ENCODE measurements at places on chromosomes 5 and 9.

- DNase-seq = no peak
Measured at GRCh38 chr5:115571441-115571878, 26.9 kb upstream of the FEM1C start.

DNA sequence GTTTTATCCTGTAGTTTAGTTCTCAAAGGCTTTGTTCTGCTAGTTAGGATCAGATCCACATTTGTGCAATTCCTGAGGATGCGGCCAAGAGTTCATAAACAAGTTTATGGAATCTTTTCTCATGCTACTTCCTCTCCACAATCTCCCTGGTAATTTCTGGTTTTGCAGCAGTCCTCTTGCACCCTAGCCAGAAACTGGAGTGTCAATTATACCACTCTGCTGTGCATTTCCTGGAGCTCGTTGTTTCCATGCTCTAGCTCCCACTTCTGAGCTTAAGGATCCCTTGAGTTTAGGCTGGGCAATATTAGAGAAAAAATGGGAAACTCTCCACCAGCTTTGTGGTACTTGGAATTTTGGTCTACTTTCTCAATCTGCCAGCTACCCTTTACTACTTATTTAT lies 474.7 kb downstream of the DIRAS2 start:
- no peak for DNase-seq

DNA sequence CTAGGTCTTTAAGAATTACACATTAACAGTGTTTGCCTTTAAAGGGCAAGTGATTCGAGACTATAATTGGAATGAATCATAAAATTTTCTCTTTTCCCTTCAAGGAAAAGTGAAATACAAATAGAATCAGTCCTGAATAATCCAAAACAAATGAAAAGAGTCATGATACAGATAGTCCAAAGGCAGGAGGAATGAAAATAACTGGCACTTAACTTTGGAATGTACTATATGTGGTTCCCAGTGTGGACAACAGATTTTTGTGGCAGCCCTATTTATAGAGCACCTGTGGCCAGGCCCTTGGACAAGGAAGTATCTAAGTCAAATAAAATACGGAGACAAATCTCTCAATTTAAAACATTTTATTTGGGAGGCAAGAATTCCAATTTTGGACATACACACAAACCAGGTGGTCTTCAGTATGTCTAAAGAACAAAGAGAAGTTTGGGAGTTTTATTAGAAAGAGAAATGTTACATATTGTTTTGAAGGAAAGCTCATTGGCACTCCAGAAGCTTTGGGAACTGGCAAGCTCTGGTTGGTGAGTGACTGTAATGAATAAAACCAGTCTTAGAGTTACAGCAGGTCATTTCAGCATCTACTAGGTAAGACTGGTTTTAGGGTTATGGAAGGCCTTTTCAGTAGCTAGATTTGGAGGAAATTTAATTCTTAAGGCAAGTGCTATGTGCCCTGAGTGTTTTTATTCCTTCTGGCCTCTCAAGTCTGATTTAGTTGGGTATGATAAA lies 116.0 kb upstream of the PAM start:
- DNase-seq = no peak

- no peak for DNase-seq
Measured at GRCh38 chr5:10427978-10428377, 13.7 kb upstream of the ROPN1L start.
